ENCODE measurements at places on chromosomes 3 and 15.

DNA sequence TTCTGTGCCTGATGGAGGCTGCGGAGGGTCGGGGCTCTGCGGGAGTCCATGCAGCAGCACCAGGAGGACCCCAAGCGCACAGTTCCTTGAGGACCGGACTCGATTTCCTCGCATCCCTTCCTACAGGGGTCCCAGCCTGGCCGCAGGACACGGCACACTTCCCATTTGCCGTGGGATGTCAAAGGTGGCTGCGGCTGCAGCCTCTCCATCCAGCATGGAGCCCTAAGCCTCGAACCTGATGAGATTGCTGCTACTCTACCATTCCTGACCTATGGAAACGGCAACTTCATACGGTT is 40.6 kb downstream of the RGMA start:
- no peak for DNase-seq

DNA sequence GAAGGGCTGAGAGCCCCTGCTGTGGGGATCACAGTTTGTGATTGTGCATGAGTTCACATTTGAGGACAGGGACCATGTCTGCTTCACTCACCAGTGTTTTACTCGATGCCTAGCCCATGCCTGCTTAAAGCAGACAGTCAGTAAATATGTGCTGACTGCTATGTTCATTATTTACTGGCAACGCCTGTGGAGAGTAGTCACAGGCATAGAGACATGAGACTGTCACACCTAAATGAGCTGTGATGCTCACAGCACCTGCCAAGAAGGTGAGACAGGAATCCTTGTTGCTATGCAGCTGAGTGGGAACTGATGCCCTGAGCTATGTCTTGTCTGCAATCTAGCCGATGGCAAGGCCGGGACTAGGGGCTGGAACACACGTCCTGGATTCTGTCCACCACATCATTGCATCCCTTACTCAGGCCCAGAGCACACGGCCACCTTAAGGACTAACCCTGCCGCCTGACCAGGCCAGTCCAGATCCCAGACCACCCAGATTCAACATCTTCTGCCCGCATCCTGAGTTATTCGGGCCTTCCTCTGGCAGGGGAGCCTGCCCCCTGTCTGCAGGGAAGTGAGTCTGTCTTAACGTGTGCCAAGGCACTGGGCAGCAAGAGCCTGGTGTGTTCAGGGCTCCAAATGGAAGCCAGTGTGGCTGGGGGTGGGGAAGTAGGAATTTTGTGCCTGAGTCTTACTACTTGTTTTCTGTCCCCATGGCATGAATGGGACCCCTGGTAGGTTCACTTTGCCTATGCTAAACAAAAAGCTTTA is 44.8 kb downstream of the FGD5 start:
- no peak for DNase-seq

DNA sequence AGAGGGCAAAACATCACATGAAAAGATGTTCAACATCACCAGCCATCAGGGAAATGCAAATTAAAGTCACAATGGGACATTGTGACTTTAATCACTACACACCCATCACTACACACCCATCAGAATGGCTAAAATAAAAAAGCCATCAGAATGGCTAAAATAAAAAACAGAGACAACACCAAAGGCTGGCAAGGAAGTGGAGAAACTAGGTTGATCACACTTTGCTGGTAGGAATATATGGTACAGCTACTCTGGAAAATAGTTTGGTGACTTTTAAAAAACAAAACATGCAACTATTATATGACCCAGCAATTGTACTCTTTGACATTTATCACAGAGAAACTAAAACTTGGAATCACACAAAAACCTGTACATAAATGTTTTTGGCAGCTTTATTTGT is 15.1 kb upstream of the ABHD5 start:
- no peak for DNase-seq

- no peak for DNase-seq
These were observed 162.4 kb upstream of the GALNT15 start for GRCh38 chr3:16012086-16012485.

GRCh38 chr3:30516238-30516637 is 90.2 kb upstream of the TGFBR2 start:
- DNase-seq = no peak

GRCh38 chr3:140726066-140726465 is 48.2 kb downstream of the TRIM42 start:
- DNase-seq = no peak

GRCh38 chr3:73427048-73427706 is 197.6 kb downstream of the PDZRN3 start:
- no peak for DNase-seq

GRCh38 chr3:111496894-111497559 is 45.0 kb upstream of the CD96 start:
- no peak for DNase-seq

- no peak for DNase-seq
These were observed 16.6 kb upstream of the ADIPOQ start for GRCh38 chr3:186825872-186826409.
